ENCODE measurements at places on chromosomes 6 and 20.

GRCh38 chr6:169829786-169830185 lies 78.4 kb downstream of the ERMARD start:
- no peak for DNase-seq

GRCh38 chr6:149860834-149861602 lies 3.1 kb downstream of the LRP11 start:
- peak; percentile 54 for DNase-seq

- no peak for DNase-seq
Observed at GRCh38 chr6:13846841-13847240, 32.5 kb upstream of the MCUR1 start.

DNA sequence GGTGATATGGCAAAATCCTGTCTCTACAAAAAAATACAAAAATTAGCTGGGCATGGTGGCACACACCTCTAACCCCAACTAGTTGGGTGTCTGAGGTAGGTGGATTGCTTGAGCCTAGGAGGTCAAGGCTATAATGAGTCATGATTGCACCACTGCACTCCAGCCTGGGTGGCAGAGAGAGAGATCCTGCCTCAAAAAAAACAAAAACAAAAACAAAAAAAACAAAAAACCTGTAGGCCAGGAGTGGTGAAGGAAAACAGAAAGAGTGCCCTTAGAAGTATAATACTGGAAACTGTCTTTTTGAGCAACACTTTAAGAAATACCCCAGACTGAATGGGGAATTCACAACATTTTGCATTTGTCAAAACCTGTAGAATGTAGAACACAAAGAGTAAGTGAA lies 85.3 kb downstream of the JARID2 start:
- DNase-seq, result peak; percentile 77

- DNase-seq, result peak; percentile 25
Observed at GRCh38 chr20:23654000-23654399, 16.2 kb upstream of the CST3 start.

GRCh38 chr20:41299899-41300298 lies 17.6 kb downstream of the ZHX3 start:
- DNase-seq, result no peak

DNA sequence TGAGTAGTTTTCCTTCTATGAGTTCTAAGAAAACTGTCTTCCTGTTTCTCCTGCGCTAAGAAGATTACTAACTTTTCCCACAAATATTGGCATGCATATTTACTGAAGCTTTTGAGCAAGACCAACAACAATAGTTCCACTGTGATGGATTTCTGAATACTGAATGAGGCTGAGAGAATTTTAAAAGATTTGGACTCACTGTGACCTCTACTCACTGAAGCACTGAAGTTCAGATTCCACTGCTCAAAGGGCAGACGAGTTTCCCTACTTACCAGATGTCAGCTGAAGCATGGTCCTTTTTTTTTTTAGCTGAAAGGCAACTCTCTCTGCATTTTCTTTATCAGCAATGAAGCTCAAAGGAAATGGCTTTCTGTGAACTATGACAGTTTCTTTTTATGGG lies 718.5 kb downstream of the RFPL4B start:
- DNase-seq, result no peak

GRCh38 chr6:154487367-154488247 lies 22.9 kb downstream of the CNKSR3 start:
- DNase-seq, result no peak

DNA sequence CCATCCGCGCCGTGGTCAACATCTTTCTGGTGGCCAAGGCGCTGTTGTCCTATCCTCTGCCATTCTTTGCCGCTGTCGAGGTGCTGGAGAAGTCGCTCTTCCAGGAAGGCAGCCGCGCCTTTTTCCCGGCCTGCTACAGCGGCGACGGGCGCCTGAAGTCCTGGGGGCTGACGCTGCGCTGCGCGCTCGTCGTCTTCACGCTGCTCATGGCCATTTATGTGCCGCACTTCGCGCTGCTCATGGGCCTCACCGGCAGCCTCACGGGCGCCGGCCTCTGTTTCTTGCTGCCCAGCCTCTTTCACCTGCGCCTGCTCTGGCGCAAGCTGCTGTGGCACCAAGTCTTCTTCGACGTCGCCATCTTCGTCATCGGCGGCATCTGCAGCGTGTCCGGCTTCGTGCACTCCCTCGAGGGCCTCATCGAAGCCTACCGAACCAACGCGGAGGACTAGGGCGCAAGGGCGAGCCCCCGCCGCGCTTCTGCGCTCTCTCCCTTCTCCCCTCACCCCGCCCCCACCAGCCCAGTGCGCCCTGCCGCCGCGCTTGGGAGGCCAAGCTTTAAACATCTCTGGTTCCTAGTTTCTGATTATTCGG lies 4.0 kb downstream of the SLC32A1 start:
- DNase-seq, result no peak

DNA sequence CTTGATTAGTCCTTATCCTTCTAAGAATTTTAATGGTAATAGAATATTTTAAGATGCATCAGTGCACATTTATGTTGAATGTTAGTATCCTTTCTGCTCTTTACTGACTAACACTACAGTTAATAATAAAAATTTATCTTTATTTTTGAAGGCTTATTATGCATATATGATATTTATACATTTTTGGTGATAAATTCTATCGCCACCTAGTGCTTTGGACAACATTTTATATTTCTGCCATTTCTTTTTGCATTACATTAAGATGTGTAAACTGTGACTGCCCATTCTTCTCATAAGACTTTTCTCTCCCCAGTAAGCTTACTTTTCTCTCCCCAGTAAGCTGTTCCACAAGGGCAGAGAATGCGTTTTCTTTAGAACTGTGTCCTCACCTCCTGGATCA lies 252.3 kb downstream of the GRIK2 start:
- DNase-seq, result no peak

GRCh38 chr20:2465100-2465499 lies 5.5 kb downstream of the SNRPB start:
- no peak for DNase-seq

- no peak for DNase-seq
Observed at GRCh38 chr6:145135702-145136101, 599.6 kb downstream of the EPM2A start.

DNA sequence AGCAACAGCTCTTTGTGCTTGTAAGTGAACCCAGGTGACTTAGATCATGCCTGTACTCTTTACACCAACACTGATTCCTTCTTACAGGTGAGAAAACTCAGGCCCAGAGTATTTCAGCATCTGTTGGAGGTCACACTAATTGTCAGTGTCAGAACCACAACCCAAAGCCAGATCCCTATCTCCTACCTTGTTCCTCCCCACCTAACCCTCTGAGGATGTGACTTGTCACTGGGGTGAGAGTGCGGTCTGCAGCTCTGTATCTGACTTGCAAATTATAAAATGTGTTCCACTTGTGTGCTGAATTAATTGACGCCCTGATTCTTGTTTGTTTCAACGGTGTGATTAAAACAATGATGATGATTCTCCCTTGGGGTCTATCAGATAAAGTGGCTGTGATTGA lies 232.5 kb upstream of the KCNG1 start:
- no peak for DNase-seq

DNA sequence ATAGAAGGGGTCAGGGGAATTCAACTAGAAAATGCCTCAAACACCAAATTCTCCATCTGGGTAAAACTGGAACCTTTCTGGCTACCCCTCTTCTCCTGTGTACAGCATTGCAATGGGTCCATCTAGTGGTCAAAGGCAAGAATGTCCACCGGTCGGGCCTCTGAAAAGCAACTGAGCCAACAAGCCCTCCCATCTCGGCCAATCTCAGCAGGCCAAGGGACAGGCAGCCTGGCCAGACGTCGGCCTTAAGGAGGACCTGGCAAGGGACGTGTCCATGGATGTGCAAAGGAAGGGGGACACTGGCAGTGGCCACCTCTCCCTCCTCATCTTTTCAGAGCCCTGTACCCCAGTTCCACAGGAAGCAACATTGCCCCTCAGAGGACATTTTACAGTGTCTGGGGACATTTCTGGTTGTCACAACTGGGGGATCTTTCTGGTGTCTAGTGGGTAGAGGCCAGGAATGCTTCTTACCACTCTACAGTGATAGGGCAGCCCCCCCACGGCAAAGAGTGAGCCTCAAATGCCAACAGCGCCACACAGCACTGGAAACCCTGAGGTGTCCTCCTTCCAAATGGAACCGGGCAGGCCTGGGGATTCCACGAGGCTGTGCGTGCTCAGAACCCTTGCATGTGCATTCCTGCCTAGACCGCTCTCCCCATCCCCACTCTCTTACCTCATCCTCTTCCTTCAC lies 99.8 kb upstream of the FOXA2 start:
- peak; percentile 82 for DNase-seq

- no peak for DNase-seq
Observed at GRCh38 chr20:62584671-62585460, 57.4 kb upstream of the SLCO4A1 start.

DNA sequence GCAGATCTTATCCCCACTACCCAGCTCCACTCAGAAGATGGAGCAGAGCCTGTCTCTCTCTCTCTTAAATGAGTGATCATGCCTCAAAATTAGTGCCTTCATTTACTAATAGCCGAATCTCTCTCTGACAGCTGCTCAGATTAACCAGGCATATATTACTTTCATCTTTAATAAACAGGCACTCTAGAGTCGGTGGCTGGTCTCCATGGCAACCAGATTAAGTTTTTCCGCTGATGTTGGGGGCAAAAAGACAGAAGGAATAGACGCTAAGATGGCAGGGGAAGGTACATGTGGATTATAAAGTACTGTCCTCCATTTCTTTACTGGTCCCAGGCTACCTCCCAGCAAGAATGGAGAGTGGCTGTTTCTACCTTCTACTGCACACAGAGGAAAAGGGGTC lies 121.6 kb downstream of the QRSL1 start:
- no peak for DNase-seq

DNA sequence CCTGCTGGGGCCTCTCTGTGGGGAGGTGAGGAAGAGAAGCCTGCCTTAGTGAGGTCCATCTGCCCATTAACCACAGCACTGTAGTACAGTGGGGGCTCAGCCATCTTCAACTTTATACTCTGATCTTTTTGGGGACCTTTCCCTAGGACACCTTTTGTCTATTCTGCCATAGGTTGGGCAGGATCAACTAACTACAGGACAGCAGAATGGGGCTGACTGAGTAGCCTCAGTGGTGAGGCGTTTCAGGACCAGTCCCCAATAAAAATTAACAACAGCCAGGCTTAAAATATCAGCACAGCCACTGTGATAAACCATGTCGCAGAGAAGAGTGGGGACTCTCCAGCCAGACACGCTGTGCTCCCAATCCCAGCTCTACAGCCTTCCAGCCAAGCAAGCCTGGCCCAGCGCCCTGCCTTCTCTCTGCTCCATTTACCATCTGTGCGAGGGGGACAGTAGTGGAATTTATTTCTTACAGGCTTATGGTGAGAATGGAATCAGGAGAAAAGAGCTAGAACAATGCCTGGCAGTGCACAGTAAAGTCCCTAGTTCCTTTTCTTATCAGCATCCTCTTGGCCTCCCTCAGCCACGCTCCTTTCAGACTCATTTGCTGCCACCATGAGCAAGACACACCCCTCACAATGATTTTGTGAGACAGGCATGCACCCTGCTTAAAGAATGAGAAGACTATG lies 75.5 kb downstream of the SLC22A23 start:
- DNase-seq, result no peak

GRCh38 chr6:64013011-64013410 lies 377.4 kb downstream of the PHF3 start:
- no peak for DNase-seq

DNA sequence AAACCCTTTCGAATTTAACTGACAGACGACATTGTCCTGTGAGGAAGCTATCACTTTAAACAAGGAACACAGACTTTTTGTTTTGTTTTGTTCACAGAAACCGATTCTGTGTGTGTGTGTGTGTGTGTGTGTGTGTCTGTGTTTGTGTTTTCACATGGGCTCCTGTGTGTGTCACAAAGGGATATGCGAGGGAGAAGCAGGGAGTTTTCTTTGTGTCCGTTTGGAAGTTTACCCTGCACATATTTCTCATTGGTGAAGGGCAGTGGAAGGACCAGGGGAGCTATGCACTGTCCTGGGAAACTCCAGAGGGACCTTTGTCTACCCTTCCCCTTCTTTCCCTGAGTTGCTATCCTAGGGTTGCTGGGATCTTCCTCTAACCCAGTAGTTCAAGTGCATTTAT lies 17.7 kb downstream of the POM121L2 start:
- no peak for DNase-seq

GRCh38 chr6:9131616-9132015 lies 696.3 kb upstream of the SLC35B3 start:
- DNase-seq, result no peak
